ENCODE measurements at places on chromosomes 16 and 17.

- DNase-seq = no peak
Measured at GRCh38 chr16:65698791-65699321, 577.0 kb upstream of the CDH11 start.

DNA sequence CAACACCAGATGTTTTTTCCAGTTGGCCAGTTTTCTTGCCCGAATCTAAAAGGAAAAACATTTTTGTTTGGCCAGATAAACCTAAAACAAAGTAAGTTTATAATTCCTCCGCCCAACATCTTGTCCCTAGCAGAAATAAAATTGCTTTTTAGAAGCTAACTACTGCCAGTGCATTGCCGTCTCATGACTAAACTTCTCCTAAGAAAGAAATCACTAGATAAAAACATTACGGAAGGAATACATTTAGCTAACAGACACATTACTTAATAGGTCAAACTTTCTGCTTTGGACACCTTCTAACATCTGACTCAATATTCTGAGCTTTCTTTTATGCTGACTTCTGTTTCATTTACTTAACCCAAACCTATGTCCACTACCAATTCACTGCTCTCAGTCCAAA is 36.2 kb downstream of the FBXL20 start:
- no peak for DNase-seq

- peak; percentile 90 for DNase-seq
Measured at GRCh38 chr16:84836234-84836647, 16.5 kb downstream of the CRISPLD2 start.

GRCh38 chr17:14006249-14006942 is 62.9 kb upstream of the COX10 start:
- no peak for DNase-seq

DNA sequence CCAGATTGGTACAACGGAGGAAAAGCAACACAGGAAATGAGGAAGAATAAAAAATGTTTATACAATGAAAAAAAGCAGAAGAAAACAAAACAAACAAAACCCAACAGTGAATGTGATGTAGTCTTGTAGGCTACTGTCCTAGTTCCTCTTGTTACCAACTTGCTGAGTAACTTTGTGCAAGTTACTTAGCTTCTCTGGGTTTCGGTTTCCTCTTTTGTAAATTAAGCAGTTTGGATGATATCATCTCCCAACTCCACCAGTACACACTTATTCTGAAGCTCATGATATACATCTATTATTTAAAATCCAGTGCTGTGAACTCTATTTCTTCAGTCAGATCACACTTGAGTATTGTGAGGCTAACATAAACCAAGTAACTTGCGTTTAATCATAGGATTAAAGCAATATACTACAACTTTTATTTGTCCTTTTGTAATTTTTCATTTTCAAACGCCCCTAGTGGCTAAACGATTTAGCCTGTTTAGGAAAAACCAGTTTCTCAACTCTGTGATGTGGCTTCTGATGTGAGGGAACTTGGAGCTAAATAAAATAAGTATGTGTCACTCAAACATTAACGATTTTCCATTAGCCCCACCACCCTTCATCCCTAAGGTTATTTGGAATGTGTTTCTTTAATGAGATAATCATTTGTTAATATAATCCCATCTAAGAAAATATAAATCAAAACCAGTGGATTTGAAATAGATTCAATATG is 1.4 kb upstream of the UNK start:
- no peak for DNase-seq

GRCh38 chr17:36829676-36830075 is 107.6 kb upstream of the LHX1 start:
- DNase-seq = no peak

GRCh38 chr16:25256695-25257469 is 763 bp downstream of the ZKSCAN2 start:
- peak; percentile 21 for DNase-seq

DNA sequence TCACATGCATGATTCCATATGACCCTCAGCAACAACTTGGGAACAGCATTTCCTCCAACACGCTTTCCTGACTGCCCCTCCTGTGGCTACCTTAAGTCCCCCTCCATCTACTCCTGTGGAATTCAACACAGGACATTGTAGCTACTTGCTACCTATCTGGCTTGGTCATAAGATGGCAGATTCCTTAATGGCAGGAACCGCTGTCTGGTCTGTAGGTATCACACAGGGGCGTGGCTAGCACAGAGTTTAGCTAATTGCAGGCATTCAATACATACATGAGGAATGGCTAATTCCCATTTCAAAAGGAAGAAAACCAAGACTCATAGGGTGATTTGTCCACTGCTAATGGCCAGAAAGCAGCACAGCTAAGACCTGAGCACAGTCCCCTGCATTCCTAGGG is 8.6 kb downstream of the LRRC59 start:
- no peak for DNase-seq

DNA sequence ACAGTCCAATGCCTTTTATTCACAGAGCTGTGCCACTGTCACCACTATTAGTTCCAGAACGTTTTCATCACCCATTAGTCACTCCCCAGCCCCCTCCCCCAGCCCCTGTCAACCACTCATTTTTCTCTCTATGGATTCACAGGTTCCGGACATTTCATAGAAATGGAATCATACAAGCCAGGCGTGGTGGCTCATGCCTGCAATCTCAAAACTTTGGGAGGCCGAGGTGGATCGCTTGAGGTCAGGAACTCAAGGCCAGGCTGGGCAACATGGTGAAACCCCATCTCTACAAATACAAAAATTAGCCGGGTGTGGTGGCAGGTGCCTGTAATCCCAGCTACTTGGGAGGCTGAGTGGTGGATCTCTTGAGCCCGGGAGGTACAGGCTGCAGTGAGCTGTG is 759 bp upstream of the PAM16 start:
- DNase-seq = no peak

DNA sequence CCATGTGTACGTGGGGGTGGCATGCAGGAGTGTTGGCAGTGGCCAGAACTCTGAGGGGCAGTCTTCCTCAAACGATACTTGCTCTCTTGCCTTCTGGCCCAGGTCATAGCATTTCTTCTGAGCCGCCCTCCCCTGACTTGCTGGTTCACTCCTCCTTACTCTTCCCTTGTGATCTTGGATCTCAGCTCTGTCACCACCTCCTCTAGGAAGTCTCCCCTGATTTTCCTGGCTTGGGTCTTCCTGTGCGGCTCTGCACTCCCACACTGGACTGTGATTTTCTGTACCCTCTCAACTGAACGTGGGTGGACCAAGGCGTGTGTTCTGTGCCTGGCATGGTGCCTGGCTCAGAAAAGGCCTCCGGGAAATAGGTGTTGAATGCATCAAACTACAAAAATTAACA is 2.9 kb downstream of the EPN3 start:
- DNase-seq = no peak

DNA sequence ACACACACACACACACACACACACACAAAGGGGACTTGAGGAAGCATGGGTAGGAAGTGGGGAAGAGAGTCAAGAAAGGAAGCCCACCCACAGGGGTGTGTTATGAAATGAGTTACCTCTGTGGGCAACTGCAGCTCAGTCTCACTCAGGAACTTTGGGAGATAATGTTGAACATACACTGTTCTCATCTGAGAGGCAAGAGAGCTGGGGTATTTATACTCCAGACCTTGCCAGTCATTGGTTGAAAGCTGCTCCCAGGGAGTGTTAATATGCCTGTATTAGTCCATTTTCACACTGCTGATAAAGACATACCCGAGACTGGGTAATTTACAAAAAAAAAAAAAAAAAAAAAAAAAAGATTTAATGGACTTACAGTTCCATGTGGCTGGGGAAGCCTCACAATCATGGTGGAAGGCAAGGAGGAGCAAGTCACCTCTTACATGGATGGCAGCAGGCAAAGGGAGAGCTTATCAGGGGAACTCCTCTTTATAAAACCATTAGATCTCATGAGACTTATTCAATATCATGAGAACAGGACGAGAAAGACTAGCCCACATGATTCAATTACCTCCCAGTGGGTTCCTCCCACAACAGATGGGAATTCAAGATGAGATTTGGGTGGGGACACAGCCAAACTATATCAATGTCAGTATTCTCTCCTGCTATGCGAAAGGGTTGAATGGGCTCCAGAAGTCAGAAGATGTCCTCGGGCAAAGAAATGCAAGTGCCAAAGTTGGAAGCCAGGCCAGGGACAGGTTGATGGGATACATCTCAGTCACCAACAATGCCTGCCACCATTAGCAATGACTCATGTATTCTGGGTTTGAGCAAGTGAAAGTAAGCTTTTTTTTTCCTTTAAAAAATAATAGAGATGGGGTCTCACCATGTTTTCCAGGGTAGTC is 270.5 kb downstream of the MRTFB start:
- DNase-seq = no peak

DNA sequence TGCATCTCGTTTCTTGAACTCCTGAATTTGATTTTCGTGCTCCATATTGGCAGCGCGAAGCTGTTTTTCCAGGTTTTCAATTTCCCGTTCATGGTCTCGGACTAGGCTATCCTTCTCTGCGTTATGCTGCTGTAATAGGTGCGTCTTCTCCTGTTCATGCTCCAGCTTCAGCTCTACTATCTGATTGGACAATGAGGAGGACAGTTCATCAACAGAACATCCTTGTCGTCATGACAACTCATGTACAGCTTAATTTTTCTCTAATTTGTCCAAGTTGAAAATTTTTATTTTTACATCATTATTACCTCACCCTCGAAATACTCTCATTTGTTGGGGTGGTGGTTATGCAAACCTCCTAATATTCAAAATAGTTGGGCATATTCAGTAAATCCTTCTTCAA is 289.8 kb downstream of the CEP112 start:
- no peak for DNase-seq

DNA sequence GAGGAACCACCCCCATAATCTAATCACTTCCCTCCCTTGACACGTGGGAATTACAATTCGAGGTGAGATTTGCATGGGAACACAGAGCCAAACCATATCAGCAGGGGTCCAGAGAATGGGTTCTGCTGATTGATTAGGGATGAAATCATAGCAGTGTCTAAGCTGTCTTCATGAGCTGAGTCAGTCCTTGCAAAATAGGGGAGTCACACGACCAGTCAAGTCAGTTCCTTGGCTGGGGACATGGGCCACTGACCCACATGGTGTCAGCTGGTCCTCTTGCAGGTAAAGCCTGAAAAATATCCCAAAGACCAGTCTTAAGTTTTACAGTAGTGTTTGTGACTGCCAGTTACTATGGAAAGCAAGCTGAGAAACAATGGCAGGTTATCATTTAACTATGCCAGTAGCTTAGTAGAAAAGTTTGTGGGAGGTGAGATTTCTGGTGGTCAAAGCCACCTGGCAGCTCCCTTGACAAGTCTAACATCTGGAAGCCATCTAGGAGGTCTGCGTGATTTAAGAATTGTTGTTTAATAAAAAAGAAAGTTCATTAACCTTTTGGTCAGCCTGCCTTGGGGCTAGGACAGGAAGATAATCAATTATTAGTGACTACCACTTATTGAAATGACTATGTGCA is 15.7 kb upstream of the ATF7IP2 start:
- DNase-seq = no peak

DNA sequence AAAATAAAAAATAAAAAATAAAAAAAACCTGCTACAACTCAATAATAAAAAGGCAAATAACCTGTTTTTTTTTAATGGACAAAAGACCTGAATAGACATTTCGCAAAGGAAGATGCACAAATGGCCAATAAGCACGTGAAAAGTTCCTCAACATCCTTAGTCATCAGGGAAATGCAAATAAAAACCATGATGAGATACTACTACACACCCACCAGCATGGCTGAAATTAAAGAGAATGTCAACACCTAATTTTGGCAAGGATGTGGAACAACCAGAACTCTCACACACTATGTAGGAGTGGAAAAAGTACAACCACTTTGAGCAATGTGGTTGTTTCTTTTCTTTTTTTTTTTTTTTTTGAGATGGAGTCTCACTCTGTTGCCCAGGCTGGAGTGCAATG is 24.6 kb downstream of the COG7 start:
- DNase-seq = no peak

- DNase-seq = no peak
Measured at GRCh38 chr17:80219763-80220053, 425 bp downstream of the SGSH start.

GRCh38 chr17:79549141-79549915 is 61.5 kb downstream of the RBFOX3 start:
- DNase-seq = no peak

GRCh38 chr16:56985288-56985961 is 3.9 kb upstream of the NLRC5 start:
- peak; percentile 86 for DNase-seq

DNA sequence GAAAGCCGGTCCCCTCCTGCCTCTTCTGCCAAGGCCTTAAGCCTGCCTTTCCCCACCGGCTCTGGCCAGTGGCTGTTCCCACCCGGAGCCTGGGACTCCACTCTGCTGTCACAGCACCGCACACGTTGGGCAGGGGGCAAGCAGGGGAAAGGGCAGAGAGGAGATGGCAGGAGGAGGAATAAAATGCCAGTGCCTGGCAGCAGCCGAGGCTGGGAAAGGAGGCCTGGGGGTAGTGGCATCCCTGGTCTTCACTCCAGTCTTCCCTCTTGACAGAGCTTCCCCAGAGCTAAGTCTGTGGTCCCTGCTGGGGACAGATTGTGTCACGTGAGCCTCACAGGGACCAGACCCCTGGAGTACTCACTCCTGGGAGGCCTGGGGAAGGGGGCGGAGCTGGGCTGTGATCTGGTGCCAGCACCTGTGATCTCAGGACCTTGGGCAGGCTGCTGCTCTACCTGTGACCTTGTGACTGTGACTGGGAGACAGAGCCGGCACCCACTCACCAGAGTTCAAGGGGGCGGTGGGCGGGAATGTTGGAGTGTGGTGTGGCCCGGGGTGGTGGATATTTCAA is 97.2 kb upstream of the GSE1 start:
- peak; percentile 37 for DNase-seq

- DNase-seq = no peak
Measured at GRCh38 chr16:2427526-2427925, 1.7 kb upstream of the CCNF start.

DNA sequence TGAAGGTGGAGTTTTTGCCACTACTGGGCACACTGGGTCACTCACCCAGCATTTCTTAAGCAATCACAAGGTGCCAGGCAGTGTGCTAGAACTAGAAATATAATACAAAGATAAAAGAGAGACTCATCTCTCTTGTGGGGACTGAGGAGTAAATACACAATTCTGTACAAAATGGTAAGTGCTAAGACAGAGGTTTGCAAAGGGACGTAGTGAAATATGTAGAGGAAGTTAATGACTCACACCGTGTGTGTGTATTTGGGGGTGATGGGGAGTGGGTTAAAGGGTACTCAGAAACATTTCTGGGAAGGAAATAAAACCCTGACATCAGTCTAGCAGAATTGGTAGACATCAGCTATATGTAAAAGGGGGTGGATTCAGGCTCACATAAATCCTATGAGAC is 389.3 kb downstream of the CA10 start:
- DNase-seq = no peak

- no peak for DNase-seq
Measured at GRCh38 chr17:13036751-13037150, 18.9 kb upstream of the ELAC2 start.

Data from urothelium cell line (cell line).